Endothelial cell (in vitro differentiated cells): ENCODE measurements at places on chromosomes 5 and 9. TPM values are rescaled to one million over a fixed set of nuclear protein-coding genes. Genes with fewer than 3 reads are reported as not detected.

GRCh38 chr9:70588999-70589398 is 174.5 kb upstream of the KLF9 start:
- no peak overlapping the region for H3K4me3 ChIP-seq
- H3K4me1 ChIP-seq: no peaks in the 10 kb centered on the region
- no peaks in the 10 kb centered on the region for H3K36me3 ChIP-seq
- no peaks in the 10 kb centered on the region for H3K27me3 ChIP-seq

Gene SPATA31C1
- total RNA-seq: not detected

- DNase-seq: no peak
- H3K27me3 ChIP-seq: peaks cover 2% of the 10 kb centered on the region
- H3K4me1 ChIP-seq: peaks cover 14% of the 10 kb centered on the region
- no peak overlapping the region for H3K4me3 ChIP-seq
- no peak overlapping the region for H3K27ac ChIP-seq
Measured at GRCh38 chr5:79955941-79956670, 35.0 kb downstream of the MTX3 start.

DNA sequence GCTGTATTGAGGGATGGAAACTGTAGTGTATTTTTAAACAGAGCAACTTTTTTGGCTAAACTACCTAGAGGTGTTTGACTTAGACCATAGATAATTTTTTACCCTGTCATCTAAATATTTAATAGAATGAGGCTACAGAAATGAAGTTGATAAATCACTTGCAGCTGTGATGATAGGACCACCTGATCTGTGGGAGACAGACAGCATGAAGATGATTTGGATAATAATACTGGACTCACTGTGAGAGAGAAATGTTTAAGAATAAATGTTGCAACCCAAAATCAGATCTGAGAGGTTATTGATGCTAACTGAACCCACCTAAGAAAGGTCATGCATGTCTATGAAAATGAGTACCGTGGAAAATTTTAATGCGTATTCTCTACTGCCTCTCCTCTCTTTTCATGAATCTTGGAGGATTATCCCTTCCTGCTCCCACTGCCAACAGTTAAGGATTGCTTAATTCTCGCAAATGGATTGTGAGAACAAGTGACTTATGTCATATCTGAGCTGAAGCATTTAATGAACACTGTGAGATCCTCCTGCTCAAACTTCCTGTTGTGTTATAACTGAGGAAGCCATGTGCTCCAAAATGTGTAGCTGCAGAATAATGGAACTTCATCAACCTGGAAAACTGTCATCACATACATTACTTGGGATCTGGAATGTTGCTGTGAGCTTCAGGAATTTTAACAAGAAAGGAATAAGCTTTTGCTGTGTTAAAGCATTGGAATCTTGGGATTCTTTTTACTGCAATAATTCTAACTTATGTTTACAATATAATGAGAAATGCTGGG is 617.9 kb upstream of the CDH18 start:
- no peak overlapping the region for H3K27ac ChIP-seq
- peaks cover 5% of the 10 kb centered on the region for H3K4me1 ChIP-seq

- DNase-seq: no peak
- no peaks in the 10 kb centered on the region for H3K4me1 ChIP-seq
- H3K36me3 ChIP-seq: no peaks in the 10 kb centered on the region
- H3K27ac ChIP-seq: no peak overlapping the region
Measured at GRCh38 chr5:162638849-162639248, 571.3 kb downstream of the GABRG2 start.

GRCh38 chr5:119655061-119655460 is 25.7 kb downstream of the FAM170A start:
- DNase-seq: no peak
- H3K36me3 ChIP-seq: no peaks in the 10 kb centered on the region
- no peaks in the 10 kb centered on the region for H3K27me3 ChIP-seq
- H3K4me3 ChIP-seq: no peak overlapping the region

DNA sequence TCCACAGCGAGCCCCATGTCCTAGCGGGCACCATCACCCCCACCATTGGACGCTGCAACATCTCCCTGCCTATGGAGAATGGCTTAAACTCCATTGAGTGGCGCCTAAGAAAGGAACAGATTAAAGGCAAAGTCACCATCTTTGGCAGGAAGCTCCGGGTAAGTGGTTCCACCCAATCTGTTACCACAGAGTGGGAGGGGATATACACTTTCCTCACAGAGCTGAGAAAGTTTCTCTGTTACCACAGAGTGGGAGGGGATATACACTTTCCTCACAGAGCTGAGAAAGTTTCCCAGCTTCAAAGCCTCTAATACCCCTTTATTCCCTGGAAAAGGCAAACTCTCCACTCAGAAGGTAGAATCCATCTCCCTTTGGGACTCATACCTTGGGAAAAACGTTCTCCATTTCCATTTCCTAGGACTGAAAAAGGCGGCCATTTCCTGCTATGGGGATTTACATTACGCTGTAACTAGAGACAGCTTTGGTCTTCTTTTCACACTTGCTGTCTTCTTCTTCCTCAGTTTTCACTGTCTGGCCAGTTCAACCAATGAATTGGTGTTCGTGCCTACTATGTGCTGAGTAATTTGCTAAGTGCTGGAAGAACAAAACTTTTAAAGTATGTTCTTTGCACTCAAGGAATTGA is 63.4 kb upstream of the WWC1 start:
- H3K27ac ChIP-seq: peak overlapping the region; percentile 36
- peaks cover 7% of the 10 kb centered on the region for H3K27me3 ChIP-seq

Gene FBN2
- 106 TPM for total RNA-seq

DNA sequence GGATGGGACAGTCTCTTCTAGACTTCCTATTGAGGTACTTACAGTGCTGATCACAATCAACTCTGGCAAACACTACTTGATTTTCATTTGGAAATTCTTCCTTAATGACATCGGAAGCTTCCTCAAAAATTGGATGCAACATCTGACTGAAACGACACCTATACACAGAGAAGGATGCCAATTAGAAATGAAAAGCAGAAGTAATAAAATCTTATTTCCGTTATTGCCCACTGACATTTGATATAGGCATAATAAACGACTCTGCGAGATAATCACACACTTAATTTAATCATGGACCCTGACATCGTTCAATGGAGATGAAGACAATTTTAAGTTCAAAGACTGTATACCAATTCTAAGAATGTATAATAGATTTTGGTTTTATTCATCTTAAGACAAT is 46.4 kb downstream of the ERP44 start:
- DNase-seq: no peak
- no peaks in the 10 kb centered on the region for H3K27me3 ChIP-seq
- H3K4me3 ChIP-seq: no peak overlapping the region
- no peak overlapping the region for H3K27ac ChIP-seq
- H3K36me3 ChIP-seq: no peaks in the 10 kb centered on the region

DNA sequence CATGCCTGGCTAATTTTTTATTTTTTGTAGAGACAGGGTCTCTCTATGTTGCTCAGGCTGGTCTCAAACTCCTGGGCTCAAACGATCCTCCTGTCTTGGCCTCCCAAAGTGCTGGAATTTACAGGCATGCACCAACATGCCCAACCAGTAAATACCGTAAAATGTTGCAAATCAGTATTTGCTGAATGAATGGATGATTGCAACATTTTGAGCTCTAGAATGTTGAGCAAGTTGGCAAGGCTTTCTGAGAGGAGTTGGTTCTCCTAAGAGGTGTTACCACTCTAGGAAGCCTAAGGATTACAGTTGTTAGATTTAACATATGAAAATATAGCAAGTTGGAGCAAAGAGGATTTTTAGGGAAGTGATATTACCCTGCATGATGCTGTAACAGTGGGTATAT is 15.6 kb upstream of the DMXL1 start:
- no peaks in the 10 kb centered on the region for H3K36me3 ChIP-seq
- peaks cover 3% of the 10 kb centered on the region for H3K27me3 ChIP-seq
- peaks cover 6% of the 10 kb centered on the region for H3K4me1 ChIP-seq
- H3K4me3 ChIP-seq: no peak overlapping the region
- no peak overlapping the region for H3K27ac ChIP-seq
- no peak for DNase-seq

- no peak for DNase-seq
- no peak overlapping the region for H3K4me3 ChIP-seq
- no peaks in the 10 kb centered on the region for H3K4me1 ChIP-seq
- peaks cover 4% of the 10 kb centered on the region for H3K27me3 ChIP-seq
- H3K27ac ChIP-seq: no peak overlapping the region
Measured at GRCh38 chr9:89444274-89444673, 53.6 kb downstream of the SEMA4D start.

GRCh38 chr9:97397220-97397619 is 14.7 kb upstream of the TDRD7 start:
- H3K27me3 ChIP-seq: peaks cover 3% of the 10 kb centered on the region
- H3K4me3 ChIP-seq: no peak overlapping the region
- DNase-seq: no peak

DNA sequence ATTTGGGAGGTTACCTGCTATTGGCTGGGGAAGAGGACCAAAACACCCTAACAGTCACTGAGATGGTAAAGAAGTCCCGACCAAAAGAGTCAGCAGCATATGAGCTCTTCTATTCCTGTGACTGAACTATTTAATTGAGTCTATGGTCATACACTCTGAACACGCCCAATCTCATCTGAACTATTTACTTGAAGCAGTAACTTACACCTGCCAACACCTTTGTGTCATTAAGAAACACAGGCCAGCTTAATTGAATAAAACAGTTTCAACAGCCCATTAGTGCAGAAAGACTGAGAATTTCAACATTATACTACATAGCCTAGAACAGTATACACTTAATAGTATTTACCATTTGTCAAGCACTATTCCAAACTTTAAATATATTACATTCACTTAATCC is 47.8 kb downstream of the NR6A1 start:
- H3K4me1 ChIP-seq: peaks cover 6% of the 10 kb centered on the region
- DNase-seq: no peak
- H3K36me3 ChIP-seq: no peaks in the 10 kb centered on the region
- no peak overlapping the region for H3K27ac ChIP-seq
- no peak overlapping the region for H3K4me3 ChIP-seq

Gene DMRTA1
- total RNA-seq: 6.3 TPM

- H3K27me3 ChIP-seq: peaks cover 1% of the 10 kb centered on the region
- H3K36me3 ChIP-seq: no peaks in the 10 kb centered on the region
- no peak overlapping the region for H3K27ac ChIP-seq
- no peak for DNase-seq
- no peak overlapping the region for H3K4me3 ChIP-seq
Measured at GRCh38 chr5:83632874-83633273, 87.8 kb downstream of the HAPLN1 start.

- no peak for DNase-seq
- H3K36me3 ChIP-seq: peaks cover 4% of the 10 kb centered on the region
Measured at GRCh38 chr5:124697933-124698591, 48.4 kb downstream of the ZNF608 start.

DNA sequence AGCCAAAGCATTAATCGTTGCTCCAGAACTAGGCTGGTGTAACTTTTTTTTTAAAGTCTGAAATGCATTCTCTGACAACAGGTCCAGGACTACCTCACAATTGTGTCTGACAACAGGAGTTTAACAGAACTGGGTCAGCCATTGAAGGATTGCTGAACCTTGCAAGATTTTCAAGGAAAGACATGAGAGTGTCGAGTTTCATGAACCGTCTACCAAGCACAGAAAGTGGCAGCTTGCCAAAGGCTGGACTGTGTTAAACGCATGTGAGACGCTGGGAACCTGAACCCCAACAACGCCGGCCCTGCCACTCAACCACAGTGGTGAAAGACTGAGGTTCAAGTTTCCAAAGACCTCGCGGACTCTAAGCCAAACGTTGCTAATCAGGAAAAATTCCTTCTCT is 79.1 kb downstream of the LHFPL2 start:
- peaks cover 42% of the 10 kb centered on the region for H3K4me1 ChIP-seq
- H3K27ac ChIP-seq: no peak overlapping the region
- no peak for DNase-seq
- no peaks in the 10 kb centered on the region for H3K27me3 ChIP-seq
- H3K36me3 ChIP-seq: no peaks in the 10 kb centered on the region

DNA sequence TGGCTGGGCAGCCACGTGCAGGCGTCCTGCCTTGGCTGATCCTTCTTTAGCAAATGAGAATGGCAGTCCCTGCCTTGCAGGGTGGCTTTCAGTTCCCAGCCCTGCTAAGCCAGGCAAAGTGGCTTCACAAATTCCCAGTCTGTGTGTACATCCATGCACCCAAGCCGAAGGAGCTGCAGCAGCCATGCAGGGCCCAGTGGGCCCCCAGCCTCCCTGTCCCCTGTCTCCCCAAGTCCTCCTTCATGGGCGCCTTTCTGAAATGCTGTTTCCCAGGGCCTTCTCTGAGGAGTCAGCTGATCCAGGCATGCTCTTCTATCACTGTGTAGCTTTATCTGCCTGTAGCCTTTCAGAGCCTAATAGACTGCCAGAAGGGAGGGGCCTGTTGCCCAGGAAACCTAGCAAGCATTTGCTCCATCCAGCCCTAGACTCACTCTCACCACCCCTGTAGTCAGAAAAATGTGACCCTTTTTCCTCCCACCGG is 47.4 kb upstream of the SHC3 start:
- no peak overlapping the region for H3K4me3 ChIP-seq
- H3K27ac ChIP-seq: no peak overlapping the region
- no peaks in the 10 kb centered on the region for H3K36me3 ChIP-seq
- DNase-seq: no peak
- no peaks in the 10 kb centered on the region for H3K4me1 ChIP-seq
